Glomerular endothelial cell (primary cell): ENCODE measurements at places on chromosomes 11 and 22. TPM values are rescaled to one million over a fixed set of nuclear protein-coding genes. Genes with fewer than 3 reads are reported as not detected.

Gene ANGPTL5
- total RNA-seq = not detected in 2 replicates

Gene EML3
- 33.2 and 83.2 TPM in 2 replicates for total RNA-seq

Gene GLB1L3
- total RNA-seq = not detected in 2 replicates

Gene FOLH1
- total RNA-seq = 4.3 and 10.9 TPM in 2 replicates

Gene AQP11
- 0.18 TPM in 1 of 2 replicates, not detected in the other for total RNA-seq

Gene KCNQ1OT1
- 0.53 and 2.2 TPM in 2 replicates for total RNA-seq

Gene MYH9
- total RNA-seq = 1,563 and 2,110 TPM in 2 replicates

Gene IFITM10
- total RNA-seq = 1.1 TPM in 1 of 2 replicates, not detected in the other

Gene CNGA4
- 0.12 TPM in 1 of 2 replicates, not detected in the other for total RNA-seq

Gene PRR5L
- 34.6 and 54.1 TPM in 2 replicates for total RNA-seq

Gene OR51G1
- total RNA-seq = not detected in 2 replicates

Gene UPK3A
- total RNA-seq = not detected in 2 replicates

Gene BAIAP2L2
- total RNA-seq = 0.24 and 0.93 TPM in 2 replicates

Gene NCAM1
- total RNA-seq = 1.8 and 8.3 TPM in 2 replicates

Gene XPNPEP3
- 12.6 and 17.9 TPM in 2 replicates for total RNA-seq

Gene CCDC87
- 0.18 and 0.73 TPM in 2 replicates for total RNA-seq

Gene HIPK3
- 34.1 and 34.9 TPM in 2 replicates for total RNA-seq

Gene MUC5AC
- total RNA-seq = not detected in 2 replicates

Gene BACE1-AS
- total RNA-seq = 2.3 and 6.1 TPM in 2 replicates

Gene ZNF214
- 0.41 and 0.44 TPM in 2 replicates for total RNA-seq

Gene P2RY2
- total RNA-seq = 1.4 and 2.3 TPM in 2 replicates

Gene PKP3
- total RNA-seq = 0.41 and 1.9 TPM in 2 replicates

Gene MMP8
- total RNA-seq = not detected in 2 replicates

Gene PNPLA5
- not detected in 2 replicates for total RNA-seq

Gene F2
- total RNA-seq = 0.19 TPM in 1 of 2 replicates, not detected in the other

Gene CRYBB2
- 0.24 and 1.1 TPM in 2 replicates for total RNA-seq

Gene NOX4
- total RNA-seq = 37.7 and 65.5 TPM in 2 replicates

Gene CDKN1C
- total RNA-seq = 8.1 and 10.1 TPM in 2 replicates

Gene OR56A5
- not detected in 2 replicates for total RNA-seq

Gene TRAPPC4
- total RNA-seq = 76.3 and 91.1 TPM in 2 replicates

Gene TRIM66
- total RNA-seq = 4.0 and 4.7 TPM in 2 replicates

Gene OR5P2
- total RNA-seq = not detected in 2 replicates

Gene OR5L2
- not detected in 2 replicates for total RNA-seq

Gene NXPE2
- total RNA-seq = not detected in 2 replicates

Gene WBP2NL
- total RNA-seq = 0.41 and 0.97 TPM in 2 replicates

Gene ACR
- 0.76 TPM in 1 of 2 replicates, not detected in the other for total RNA-seq

Gene H19
- total RNA-seq = 91.3 and 154 TPM in 2 replicates

Gene DDTL
- 2.6 TPM in 1 of 2 replicates, not detected in the other for total RNA-seq

Gene OR52A1
- total RNA-seq = not detected in 2 replicates

Gene YIF1A
- 120 and 142 TPM in 2 replicates for total RNA-seq
